ENCODE measurements at places on chromosomes 1 and 21.

GRCh38 chr1:40649592-40649930 lies 15.9 kb downstream of the RIMS3 start:
- no peak for DNase-seq

- no peak for DNase-seq
Observed at GRCh38 chr1:245019910-245020486, 134.8 kb upstream of the KIF26B start.

- DNase-seq, result no peak
Observed at GRCh38 chr1:239757716-239758115, 334.0 kb upstream of the FMN2 start.

DNA sequence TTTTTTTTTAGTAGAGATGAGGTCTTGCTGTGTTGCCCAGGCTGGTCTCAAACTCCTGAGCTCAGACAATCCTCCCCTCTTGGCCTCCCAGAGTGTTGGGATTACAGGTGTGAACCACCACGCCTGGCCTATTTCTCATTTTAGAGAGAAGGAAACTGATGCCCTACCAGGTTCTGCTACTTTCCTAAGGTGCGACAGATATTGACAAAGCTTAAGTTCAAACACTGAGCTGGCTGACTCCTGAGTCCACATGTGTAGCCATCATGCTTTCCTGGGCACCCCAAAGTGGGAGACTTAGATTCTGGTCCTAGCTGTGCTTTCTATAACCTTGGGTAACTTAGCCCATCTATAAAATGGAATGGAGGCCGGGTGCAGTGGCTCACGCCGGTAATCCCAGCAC lies 5.1 kb upstream of the TMEM222 start:
- no peak for DNase-seq

- DNase-seq, result no peak
Observed at GRCh38 chr1:34500451-34500850, 254.4 kb upstream of the GJB5 start.

GRCh38 chr1:44575396-44575795 lies 98.9 kb downstream of the TMEM53 start:
- DNase-seq, result no peak

All from caudate nucleus (tissue), 63 donors.